ENCODE measurements at places on chromosomes 5 and 9.

- DNase-seq, result no peak
Measured at GRCh38 chr9:132141948-132142594, 19.8 kb upstream of the NTNG2 start.

GRCh38 chr5:174642816-174643405 lies 81.5 kb upstream of the MSX2 start:
- no peak for DNase-seq

DNA sequence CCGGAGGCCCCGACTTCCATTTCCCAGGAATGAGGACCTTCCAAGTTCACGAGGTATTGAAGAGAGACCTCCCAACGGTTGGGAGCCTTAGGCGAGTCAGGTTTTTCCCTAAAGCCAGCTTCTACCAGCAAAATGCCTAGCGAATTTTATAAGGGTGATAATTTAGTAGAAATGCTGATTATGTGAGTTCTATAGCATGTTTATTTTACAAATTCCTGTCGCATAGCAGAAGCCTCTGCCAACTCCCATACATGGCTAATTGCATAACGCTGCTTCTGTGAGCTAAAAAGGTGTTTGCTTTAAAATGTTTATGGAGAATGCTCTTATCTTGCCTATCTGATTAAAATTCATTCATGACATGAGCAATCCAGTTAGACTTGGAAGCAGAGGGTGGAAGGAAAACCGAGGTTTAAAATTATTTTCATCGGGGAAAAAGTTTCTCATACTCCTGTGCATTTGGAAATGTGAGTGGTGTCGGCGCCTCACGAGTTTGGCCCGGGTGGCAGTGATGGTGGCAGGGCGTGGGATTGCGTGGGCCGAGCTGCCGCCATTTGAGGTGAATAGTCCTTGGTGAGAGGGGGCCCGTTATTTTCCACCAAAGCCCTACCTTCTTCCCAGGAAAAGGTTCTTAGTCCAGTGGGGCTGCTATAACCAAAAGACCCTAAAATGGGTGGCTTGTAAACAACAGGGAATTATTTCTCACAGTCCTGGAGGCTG lies 104.4 kb upstream of the FCN2 start:
- DNase-seq, result no peak

GRCh38 chr9:130137641-130138081 lies 34.5 kb upstream of the NCS1 start:
- no peak for DNase-seq

- no peak for DNase-seq
Measured at GRCh38 chr5:180647941-180648500, 1.4 kb downstream of the FLT4 start.

DNA sequence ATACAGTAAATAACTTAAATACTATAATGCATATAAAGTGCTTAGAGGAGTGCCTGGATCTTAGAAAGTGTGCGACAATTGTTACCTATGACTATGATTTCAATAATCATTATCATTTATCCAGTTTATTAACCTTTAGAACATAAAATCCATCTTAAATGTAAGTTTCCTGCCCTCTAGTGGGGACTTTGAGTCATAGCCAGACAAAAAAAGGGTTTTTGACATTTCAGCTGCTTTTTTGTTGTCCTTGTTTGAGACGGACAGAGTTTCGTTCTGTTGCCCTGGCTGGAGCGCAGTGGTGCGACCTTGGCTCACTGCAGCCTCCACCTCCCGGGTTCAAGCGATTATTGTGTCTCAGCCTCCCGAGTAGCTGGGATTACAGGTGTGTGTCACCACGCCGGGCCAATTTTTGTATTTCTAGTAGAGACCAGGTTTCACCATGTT lies 9.7 kb upstream of the C9orf152 start:
- DNase-seq, result peak; percentile 70

DNA sequence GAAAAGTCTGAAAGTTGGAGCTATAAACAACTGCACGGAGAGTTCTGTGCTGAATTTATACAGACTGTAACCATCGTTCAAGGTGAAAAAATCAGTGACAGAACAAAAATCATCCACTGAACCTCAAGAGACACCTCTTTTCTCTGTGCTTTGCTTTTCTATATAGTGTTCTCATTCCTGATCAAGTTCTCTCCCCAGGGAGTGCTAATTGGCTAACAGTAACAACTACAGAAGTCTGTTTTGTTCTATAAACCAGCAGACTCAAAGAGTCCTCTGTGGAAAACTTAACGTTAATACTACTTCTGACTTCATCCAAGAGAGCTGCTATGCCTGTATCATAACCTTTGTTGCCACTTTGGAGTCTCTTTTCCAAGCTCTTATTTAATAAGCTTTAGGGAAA lies 1388.3 kb upstream of the C9orf72 start:
- no peak for DNase-seq

- DNase-seq, result peak; percentile 57
Measured at GRCh38 chr5:134003817-134004625, 754 bp downstream of the VDAC1 start.

GRCh38 chr5:168808051-168808616 lies 229.0 kb upstream of the PANK3 start:
- no peak for DNase-seq

DNA sequence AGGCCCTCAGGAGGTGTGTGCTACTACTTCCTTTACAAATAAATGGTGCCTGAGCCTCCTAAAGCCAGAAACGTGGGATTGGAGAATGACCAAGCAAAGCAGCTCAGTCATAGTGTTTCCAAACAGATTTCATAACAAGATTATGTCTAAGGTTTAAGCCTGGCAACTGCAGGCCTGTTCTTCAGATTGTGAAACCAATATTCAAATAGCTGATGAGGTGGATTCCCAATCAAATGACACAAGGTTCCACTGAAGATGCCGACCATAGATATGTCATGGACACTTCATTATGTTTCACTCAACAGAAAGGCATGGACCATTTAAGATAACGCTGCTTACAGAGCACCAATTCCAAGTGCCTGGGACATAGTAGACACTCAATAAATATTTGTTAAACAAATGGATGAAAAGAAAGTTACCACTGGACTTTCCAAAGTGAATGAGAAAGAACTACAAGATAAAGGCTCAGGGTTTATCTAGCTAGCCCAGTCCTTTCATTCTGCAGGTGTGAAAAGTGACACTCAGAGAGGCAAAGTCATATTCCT lies 189.5 kb downstream of the ACTL7B start:
- no peak for DNase-seq

DNA sequence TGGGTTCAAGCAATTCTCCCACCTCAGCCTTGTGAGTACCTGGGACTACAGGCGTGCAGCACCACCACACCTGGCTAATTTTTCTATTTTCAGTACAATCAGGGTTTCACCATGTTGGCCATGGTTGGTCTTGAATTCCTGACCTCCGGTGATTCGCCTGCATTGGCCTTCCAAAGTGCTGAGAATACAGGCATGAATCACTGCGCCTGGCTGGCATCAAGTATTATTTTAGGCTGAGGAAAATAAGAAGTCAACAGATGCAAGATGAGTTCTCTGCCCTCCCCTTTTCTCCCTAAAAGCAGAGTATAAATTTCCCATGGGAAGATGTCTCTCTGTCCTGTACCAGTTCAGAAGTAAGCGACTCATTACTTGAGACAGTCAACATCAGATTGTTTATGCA lies 71.5 kb downstream of the ELAVL2 start:
- no peak for DNase-seq

DNA sequence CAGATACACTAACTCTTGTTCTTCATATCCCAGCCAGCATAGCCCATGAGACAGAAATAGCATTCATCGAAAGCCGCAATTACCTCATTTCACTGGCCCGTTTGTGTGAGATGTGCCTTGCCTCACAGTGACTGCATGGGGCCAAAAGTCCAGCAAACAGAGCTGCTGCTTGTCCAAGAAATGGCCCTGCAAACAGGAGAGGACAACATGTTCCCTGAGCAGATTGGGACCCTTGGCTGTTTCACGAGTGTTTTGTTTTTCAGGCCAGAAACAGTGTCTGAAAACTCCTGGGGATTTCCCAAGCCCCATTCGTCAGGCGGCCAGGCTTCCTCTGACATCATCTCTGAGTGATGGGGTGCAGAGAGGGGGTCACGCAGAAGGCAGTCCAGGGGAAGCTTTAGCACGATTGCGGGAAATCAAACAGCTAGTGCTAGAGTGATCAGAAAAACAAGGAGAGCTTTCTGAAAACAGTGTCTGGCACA lies 503.6 kb upstream of the PAPPA start:
- DNase-seq, result no peak

DNA sequence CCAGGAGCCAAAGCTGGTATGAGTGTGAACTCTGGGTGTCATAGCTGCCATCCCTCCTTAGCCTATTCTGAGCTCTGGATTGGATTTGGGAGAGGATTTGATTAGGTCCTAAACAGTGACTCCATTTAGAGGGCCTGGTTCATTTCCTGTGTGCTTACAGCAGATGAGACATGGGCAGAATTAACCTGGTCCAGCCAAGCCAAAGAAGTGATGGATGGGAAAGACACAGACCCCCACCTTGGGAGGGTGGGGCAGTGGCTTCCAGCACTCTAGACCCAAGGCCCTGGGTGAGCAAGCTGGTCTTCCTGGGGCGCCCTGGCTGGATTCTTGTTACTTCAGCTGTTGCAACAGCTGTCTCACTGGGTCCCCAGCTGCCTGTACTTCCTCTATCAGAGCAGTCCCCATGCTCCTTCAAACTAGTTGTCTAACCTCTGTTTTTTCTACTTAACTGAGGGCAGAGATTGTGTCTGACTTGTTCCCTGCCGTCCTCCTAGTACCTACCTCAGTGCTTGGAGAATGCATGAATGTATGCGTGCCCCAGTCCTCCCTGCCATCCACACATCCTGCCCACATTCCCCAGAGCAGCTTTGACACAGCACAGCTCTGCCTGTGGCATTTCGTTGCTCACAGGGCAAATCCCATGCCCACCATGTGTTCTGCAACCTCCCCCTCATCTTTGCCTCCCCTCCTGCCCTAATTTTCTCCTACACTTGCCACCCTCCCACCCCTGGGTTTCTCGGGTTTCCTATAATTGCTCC lies 115.9 kb downstream of the RGS3 start:
- DNase-seq, result peak; percentile 39

- DNase-seq, result no peak
Measured at GRCh38 chr5:17432569-17432968, 65.5 kb upstream of the TAF11L2 start.

DNA sequence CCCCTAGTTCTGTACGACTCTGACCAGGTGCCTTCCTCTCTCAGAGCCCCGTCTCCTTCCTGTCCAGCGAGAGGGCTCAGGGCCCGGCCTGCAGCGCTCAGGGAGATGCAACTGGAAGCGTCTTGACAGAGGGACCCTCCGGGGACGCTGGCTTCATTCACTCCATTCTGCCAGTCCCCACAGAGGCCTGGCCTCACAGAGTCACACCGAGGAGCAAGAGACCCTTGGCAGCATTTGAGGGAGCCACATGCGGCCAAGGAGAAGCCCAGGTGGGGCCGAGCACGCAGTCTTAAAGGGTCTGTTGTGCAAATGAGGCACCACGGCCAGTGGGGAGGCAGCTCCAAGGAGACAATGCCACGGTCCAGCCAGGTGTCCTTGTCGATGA lies 86.6 kb upstream of the SARDH start:
- DNase-seq, result no peak

GRCh38 chr9:92094655-92095054 lies 20.6 kb downstream of the SPTLC1 start:
- DNase-seq, result no peak

DNA sequence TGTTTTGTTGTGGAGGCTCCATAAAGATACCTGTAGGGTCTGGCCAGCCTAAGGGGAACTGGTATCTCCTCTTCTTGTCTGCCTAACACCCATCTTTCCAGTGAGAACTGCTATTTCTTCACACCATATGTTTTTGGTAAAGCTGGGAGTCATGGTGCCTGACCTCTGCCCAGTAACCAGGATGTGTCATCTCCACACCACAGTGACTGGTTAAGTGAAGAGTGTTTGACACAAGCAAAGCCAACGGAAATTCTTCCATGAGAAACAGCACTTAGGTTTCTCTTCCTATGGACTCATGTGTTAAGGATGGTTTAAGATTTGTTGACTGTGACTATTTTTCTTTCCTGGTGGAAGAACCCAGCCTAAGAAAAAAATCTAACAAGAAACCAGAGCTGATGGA lies 111.5 kb downstream of the HTR4 start:
- no peak for DNase-seq

- no peak for DNase-seq
Measured at GRCh38 chr9:27117489-27118135, 8.6 kb downstream of the TEK start.

- DNase-seq, result no peak
Measured at GRCh38 chr5:81253875-81254274, 20.8 kb downstream of the CKMT2 start.

DNA sequence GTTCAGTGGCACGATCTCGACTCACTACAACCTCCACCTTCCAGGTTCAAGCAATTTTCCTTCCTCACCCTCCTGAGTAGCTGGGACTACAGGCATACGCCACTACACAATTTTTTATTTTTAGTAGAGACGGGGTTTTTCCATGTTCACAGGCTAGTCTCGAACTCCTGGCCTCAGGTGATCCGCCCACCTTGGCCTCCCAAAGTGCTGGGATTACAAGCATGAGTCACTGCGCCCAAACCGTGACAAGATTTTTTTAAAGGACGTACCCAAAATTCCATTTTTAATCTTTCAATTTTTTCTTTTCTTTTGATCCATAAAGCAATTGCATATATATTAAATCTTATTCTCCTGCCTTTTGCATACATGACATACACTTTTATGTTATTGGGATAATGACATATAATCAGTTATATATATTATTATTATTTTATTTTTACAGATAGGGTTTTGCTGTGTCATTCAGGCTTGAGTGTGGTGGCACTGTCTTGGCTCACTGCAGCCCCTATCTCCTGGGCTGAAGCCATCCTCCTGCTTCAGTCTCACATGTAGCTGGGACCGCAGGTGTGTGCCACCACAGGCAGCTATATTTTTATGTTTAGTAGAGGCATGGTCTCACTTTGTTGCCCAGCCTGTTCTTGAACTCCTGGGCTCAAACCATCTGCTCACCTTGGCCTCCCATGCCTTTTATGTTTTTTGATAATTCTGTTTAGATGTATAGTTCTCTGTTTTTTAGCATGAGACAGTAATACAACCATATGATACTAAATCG lies 71.9 kb downstream of the RAB24 start:
- no peak for DNase-seq

DNA sequence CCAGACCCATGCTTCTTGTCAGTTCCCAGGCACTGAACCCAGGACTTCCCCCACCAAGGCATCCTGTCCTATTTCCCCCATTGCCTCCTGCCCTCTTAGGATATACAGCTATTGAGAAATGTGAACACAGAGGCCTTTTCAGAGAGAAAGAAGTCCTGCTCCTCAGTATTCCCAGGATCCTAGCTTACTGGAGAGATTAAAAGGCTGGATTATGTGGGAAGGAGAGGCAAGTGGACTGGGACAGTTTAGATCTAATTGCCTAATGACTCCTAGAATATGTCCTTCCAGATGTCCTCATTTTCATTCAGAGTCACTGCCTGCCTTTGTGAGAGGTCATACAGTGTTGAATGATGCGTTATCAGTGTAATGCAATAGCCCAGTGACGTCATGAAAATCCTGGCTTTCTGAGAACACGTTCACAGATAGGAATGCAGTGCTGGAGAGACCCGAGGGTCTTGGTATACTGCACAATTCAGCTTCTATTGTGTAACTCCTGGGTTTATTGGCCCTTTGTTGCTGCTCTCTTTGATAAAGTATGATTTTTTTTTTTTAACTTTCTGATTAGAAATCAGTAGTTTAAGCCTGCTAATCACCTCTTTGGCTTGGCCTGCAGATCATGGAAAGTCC lies 26.2 kb downstream of the WWC1 start:
- DNase-seq, result no peak

- no peak for DNase-seq
Measured at GRCh38 chr9:89153232-89154017, 25.2 kb downstream of the SHC3 start.

GRCh38 chr5:108905805-108906204 lies 158.1 kb downstream of the FER start:
- no peak for DNase-seq

- no peak for DNase-seq
Measured at GRCh38 chr9:11551106-11551505, 938.3 kb upstream of the PTPRD start.

All from KBM-7 (cell line).